Stimulated activated CD4-positive, alpha-beta T cell treated with anti-CD3 and anti-CD28 coated beads, Interleukin-15, amount 100 ng/mL, for 48 hours (primary cell): ENCODE measurements at places on chromosomes 11 and 22.

GRCh38 chr22:30249049-30250038, 2.8 kb upstream of the LIF start:
- DNase-seq: no peak

DNA sequence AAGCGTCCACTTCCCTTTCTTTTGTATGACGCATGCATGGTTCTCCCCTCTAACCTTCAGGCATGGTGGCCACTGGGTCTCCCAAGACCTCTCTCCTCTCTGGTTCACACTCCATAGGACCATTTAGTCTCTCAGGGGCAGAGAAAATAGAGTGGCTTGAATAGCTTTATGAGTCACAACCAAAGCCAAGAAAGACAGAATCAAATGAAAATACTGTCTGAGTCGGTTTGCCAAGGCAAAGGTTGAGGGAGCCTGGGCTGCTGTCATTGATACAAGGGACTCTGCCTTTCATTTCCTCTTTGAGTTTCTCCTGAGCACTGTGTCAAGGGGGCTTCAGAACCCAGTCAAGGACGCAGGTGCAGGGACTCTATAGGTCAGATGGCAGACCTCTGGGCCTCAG, 44.2 kb downstream of the TENM4 start:
- DNase-seq: no peak

DNA sequence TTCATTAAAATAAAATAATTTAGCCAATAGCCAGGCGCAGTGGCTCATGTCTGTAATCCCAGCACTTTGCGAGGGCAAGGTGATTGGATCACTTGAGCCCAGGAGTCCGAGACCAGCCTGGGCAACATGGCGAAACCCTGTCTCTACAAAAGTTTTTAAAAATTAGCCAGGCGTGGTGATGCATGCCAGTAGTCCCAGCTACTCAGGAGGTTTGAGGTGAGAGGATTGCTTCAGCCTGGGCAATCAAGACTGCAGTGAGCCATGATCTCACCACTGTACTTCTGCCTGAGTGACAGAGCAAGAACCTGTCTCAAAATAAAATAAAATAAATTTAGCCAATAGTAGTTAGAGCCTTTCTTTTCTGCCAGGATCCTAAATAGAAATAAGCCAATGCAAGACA, 12.2 kb downstream of the HPS5 start:
- DNase-seq: no peak

- DNase-seq: no peak
These were observed 95.7 kb upstream of the NNMT start for GRCh38 chr11:114200351-114201133.

- no peak for DNase-seq
These were observed 53.6 kb upstream of the OR5D13 start for GRCh38 chr11:55719608-55720160.

DNA sequence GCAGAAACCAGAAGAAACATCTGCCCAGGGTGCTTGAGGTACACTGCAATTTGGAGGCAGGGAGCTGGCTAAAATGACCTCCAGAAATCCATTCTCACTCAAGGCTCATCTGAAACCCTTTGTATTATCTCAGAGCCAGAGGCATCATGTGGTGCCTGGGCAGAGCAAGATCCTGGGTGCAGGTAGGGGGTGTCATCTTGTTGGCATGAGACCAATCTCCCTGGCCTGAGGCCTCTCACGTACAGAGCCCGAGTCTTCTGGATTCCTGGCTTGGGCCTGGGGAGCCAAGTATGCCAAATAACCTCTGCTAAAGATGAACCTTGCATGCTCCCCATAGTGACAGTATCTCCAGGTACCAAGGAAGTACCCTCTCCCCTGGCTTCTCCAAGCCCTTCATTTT, 2.4 kb downstream of the LMO1 start:
- DNase-seq: no peak

GRCh38 chr11:112267188-112267591, 6.5 kb upstream of the PLET1 start:
- DNase-seq: no peak

- no peak for DNase-seq
These were observed 2.4 kb downstream of the CAPN1 start for GRCh38 chr11:65184146-65184545.

DNA sequence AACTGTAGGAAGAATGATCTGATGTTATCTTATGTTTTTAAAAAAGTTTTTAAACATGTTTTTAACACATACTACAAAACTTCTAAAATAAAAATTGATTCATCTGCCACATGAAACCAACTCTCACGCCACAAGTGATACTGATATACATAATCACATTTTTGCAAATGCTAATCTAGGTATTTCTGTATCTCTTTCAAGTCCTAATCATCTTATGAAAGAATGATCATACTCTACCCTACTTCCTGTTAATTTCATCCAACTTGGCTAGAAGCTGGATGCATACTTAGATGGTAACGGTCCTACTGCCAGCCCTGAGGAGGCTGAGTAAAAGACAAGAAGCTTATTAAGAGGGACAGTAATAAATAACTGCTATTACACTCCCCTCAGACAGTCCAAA, 19.2 kb downstream of the THAP12 start:
- DNase-seq: no peak

DNA sequence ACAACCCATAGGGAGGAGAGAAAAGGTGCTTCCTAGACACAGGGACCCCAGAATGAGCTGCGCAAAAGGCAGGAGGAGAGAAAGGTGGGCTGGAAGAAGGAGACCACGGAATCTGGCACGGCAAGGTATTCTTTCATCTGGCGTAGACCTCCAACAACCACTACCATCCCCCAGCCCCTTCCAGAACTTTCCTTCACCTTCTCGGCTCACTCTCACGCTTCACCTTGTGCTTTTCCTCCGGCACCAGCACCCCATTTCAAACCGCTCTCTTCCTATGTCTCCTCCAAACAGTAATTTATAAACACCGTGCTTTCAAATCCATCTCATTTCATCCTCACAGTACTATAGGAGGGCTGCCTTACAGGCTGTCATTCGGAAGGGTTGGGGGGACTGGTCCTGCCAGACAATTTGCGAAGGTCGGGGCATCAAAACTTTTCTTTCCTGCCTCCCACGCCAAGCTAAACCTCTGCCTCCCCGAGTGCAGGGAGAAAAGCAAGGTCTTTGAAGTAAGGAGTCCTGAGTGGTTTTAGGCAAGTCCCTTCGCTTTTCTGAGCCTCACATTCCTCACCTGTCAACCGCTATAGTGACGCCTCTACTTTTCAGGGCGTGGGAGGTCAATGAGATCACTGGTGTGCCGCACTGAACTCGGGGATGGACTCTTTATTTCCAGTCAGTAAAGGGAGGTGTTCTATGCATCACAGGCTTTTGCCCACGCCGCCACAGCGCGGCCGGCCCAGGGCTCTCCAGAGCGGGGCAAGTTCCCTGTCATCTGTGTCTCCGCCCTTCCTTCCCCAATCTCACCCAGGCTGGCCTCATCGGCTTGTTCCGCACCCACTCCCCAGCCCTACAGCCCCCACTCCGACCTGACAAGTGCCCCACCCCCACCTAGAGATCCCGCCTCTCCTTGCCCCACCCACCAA, 800 bp downstream of the KCTD21 start:
- DNase-seq: peak; percentile 79

DNA sequence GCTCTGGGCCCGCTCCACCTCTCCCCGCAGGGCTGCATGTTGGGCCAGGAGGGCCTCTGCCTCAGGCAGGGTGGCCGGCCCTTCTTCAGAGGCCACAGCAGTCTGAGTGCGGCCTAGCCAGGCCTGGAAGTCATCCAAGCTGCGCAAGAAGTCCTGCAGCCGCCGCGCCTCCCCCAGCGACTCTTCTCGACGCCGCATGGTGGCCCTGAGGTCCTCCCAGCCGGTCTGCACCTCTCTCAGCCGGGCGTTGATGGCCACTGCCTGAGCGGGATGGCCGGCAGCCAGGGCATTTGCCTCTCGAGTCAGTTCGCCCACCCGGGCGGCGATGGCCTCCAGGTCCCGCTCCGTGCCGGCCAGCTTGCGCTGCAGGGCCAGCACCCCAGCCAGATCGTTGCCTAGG, 23.1 kb upstream of the RBM4B start:
- no peak for DNase-seq

- no peak for DNase-seq
These were observed 86.4 kb downstream of the ISX start for GRCh38 chr22:35152316-35152715.

GRCh38 chr22:35538801-35539321, 1.8 kb upstream of the RASD2 start:
- DNase-seq: peak; percentile 33

DNA sequence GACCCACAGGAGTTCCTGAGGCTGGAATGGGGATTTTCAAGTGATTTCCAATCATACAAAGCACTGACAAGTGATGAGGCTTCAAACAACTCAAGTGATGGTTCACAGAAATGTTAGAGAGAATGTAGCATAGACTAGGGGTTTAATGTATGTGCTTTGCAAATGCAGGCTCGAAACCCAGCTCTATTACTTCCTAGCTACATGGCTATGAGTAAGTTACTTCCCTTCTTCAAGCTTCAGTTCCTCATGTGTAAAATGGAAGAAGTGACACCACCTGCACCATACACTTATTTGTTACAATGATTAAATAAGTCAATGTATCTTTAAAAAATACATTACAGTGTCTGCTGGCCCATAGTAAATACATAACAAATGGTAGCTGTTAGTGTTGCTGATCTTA, 139.8 kb downstream of the CCDC81 start:
- no peak for DNase-seq

DNA sequence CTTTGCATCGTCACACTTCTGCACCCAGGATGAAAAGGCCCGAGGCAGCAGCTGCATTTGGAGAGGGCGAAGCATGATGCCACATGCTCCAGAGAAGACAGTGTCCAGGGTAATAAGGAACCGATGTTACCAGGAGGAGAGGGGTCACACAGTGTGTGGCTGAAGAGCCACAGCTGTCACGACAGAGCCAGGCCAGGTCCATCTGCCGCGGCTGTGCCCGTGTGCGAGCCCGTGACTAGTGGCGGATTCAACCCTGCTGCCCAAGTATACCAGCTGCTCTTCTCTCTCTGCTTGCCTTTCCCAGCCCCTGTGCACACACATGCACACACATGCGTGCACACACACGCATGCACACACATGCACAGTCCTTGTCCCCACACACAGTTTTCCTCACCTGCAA, 1432.5 kb downstream of the BRD1 start:
- no peak for DNase-seq

DNA sequence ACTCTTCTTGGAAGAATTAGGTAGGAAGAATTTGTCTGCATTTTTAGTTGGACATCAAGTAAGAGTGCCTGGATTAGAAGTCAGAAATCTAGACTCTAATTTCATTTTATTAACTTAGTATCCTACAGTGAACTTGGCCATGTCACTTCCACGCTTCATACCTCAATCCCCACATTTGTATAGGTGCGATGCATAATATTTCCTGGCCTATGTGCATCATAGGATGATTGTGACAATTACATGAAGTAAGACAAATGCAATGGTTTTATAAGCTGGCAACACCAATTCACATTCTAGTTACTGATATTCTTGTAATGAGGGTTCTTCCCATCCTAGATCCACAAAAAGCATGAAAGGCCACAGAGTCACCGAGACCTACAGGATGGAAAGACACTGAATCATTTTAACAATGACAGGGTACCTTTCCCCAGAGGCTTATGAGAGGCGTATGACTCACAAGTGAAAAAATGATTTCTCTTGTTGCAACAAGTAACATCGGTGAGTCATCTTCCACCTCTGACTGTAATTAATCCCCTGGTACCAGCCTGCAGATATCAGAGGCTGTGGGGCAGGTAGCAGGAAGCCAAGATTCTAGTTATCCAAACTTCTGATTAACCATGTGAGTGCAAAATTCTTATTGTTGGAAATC, 56.0 kb upstream of the OR5AK2 start:
- DNase-seq: no peak

- no peak for DNase-seq
These were observed 91.4 kb downstream of the CSNK2A3 start for GRCh38 chr11:11261629-11262028.

DNA sequence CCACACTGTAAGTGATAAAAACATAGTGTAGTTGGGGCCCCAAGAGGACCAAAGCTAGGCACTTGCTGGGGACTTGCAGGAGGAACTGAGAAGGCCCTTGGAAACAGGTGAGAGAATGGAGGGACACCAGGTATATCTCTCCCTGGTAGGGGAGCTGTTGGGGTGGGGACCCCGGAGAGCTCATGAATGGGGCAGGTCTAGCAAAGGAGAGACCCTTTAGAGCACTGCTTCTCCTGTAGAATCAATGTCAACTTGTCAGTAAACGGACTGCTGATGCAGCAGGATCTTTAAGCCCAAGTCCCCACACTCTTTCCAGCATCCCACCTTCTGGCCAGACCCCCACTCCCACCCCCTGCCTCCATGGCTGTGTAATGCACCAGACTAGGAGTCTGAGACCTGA, 109.6 kb upstream of the THY1 start:
- no peak for DNase-seq

DNA sequence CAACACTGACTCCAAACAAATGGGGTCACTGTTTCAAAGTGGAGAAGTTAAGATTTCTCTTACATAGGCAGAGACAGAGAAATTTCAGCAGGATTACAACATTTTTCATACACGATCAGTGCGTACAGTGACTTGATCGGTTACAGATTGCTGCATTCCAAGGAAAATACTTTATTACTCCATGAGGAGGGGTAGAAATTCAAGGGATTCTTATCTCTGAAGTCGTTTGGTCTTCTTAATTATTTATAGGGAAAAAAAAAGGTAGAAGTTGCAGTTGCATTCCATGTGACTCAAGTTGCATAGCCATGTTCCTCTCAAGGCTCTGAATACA, 10.7 kb upstream of the SMIM38 start:
- DNase-seq: no peak

DNA sequence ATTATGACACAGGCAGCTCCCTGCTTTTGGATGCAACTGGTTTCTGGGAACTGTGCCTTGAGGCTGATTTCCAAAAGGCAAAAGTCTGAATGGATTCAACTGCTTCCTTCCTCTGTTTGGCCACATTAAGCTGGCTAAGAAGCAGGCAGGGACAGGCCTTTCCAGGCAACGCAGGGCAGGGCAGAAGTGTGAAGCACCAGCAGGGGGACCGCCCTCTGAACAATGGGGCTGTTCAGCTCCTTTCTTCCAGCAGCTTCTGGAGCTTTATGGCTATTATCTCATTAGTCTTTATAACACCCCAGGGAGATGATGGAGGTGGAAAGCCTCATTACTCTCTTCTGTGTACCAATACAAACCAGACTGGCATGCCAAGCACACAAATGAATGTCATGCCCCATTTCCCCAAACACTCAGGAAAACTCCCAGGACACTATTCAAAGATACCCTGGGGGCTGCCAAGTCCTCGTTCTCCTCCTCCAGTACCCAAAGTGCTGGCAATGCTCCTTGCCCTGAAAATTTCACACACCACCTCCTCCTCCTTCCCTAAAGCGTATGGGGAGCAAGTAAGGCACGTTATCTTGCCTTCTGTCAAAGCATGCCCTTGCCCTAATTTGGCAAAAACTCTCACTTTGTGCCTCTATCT, 21.3 kb downstream of the MORC2 start:
- DNase-seq: no peak
